NCI-H82 (cell line): ENCODE measurements at places on chromosomes 2 and 18.

GRCh38 chr2:88683160-88684021 is 8.1 kb upstream of the RPIA start:
- peak; percentile 14 for DNase-seq

GRCh38 chr2:38174131-38174530 is 98.2 kb upstream of the CYP1B1 start:
- DNase-seq, result no peak

- DNase-seq, result no peak
These were observed 65.0 kb upstream of the BOD1L2 start for GRCh38 chr18:57081899-57082298.

DNA sequence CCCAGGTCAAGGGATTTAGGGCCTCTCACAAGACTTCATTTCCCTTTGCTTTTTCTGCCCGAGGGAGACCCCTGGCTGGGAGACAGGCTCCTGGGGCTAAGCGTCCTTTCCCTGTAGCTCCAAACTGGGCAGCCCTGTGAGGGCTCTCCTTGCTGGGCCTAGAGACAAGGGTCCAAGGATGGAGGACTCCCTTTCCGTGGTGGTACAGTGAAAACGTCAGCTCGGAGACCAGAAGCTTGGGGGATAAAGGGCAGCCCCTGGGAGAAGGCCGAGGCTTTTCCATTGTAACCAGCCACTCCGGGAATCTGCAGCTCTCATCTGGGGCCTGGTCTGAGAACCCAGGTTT is 2.3 kb downstream of the SIX2 start:
- DNase-seq, result no peak

GRCh38 chr18:62875323-62875722 is 160.0 kb downstream of the PHLPP1 start:
- no peak for DNase-seq

- DNase-seq, result peak; percentile 96
These were observed 20.4 kb downstream of the TMSB10 start for GRCh38 chr2:84925724-84926376.

- DNase-seq, result no peak
These were observed 102.9 kb downstream of the KLHL29 start for GRCh38 chr2:23487735-23488492.

GRCh38 chr2:74599676-74600075 is 45.2 kb downstream of the DOK1 start:
- DNase-seq, result no peak
